ENCODE measurements at places on chromosomes 12 and 14. TPM values are rescaled to one million over a fixed set of nuclear protein-coding genes. Genes with fewer than 3 reads are reported as not detected.

DNA sequence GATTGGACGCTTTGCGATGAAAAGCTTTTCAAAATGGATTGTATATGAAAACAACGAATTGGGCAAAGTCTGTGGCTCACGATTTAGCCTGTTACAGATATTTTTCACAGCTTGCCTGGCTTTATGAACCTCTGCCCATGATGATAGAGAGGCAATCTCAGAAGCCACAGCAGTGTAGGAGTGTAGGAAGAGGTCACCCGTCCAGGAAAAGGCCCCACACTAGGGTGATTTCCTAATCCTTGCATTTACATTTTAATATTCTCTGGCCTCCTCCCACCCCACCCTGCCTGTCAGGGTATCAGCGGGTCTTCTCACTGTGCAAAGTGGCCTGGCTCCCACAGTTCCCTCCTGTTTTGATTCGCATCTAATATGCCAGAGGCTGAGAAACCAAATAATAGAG, 81.8 kb upstream of the FOXN3 start:
- DNase-seq: no peak

- no peak for DNase-seq
These were observed 380.1 kb downstream of the NOVA1 start for GRCh38 chr14:26217778-26218177.

DNA sequence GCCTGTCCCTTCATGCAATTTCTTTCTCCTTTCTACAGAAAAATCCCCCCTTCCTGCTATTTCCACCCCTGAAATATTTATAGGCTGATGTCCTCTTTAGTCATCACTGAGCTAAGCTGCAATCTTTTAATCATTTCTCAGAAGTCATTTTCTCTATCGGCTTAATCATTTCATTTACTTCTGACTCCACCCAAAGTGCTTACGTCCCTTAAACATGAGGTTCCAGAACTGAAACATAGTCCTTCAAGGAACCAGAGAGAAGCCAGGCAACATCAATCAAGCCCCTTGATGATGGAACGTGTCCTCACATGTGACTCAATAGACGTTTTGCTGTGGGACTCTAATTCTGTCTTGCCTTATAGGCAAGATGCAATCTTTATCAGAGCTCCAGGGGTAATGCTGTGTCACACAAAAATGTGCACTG, 148.7 kb upstream of the KRR1 start:
- DNase-seq: no peak

DNA sequence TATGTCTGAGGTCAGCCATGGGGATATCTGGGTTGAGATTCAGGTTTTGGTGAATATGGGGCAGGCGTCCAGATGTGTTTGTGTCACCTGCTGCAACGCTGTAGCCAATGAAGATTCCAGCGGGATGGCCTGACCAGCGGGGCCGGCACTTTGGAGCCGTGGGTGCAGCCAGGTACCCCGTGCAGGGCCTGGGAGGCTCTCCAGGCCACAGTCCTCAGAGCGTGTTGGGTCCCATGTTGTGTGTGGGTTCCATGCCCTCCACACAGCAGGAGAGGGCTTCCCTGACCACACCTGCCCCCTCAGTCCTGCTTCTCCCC, 2.8 kb upstream of the TEX22 start:
- no peak for DNase-seq

- DNase-seq: no peak
These were observed 12.0 kb upstream of the PRIMA1 start for GRCh38 chr14:93799989-93800921.

GRCh38 chr12:57343703-57344378, 87.0 kb downstream of the R3HDM2 start:
- no peak for DNase-seq

DNA sequence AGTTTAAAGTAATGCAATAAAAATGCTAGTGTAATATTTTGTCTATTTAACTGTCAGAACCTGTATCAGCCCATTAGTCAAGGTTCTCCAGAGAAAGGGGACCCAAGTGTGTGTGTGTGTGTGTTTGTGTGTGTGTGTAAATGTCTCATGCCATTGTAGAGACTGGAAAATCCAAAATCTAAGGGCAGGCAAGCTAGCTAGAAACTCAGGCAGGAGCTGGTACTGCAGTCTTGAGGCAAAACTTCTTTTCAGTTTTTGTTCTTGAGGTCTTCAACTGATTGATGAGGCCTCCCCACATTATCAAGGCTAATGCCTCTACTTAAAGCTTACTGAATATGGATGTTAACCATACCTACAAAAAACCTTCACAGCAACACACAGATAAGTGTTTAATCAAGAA, 126.7 kb downstream of the PRKD1 start:
- DNase-seq: no peak

- DNase-seq: peak; percentile 40
These were observed 84.1 kb downstream of the FGD4 start for GRCh38 chr12:32483499-32483898.

DNA sequence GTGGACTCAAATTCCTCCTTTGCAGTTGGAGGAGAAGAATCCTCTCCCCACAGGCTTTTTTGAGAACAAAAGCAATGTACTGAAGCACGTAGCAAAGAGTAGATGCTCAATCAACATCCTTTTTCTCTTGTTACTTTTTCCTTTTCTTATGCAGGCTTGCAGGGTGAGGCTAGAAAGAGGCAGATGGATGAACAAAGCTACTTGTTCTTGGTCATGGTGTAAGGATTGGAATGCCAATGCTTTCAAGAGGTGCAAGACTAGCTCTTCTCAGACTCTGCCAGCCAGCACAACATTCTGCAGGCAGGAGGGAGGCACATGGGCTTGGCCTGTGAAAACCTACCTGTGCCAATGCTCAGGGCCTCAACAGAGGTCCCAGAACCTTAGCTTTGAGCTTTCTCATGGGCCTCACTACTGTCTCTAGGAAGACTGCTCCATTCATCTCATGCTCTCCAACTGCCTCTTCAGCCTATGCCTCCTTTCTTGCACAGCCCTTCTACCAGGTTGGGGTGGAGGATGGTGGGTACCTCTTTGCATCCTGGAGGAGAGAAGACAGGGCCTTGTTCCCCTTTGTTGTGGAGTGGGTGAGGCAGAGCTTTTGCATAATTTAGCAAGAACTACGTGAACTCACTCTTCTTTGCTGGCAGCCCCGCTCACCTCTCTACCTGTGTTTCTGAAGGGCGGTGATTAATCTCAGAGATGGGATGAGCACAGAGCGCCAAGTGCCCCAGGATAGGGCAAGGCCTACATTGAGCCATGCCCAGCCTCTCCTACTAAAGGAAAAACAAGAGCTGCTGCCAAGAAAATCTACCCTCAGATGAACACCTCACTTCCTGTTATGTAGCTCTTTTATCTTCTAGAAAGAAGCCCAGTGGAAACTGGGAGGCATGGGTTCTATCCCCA, 1119.7 kb downstream of the VRK1 start:
- DNase-seq: no peak

- DNase-seq: no peak
These were observed 74.2 kb downstream of the PAPOLA start for GRCh38 chr14:96576359-96576758.

GRCh38 chr14:91614187-91614586, 104.1 kb upstream of the PPP4R3A start:
- DNase-seq: no peak

DNA sequence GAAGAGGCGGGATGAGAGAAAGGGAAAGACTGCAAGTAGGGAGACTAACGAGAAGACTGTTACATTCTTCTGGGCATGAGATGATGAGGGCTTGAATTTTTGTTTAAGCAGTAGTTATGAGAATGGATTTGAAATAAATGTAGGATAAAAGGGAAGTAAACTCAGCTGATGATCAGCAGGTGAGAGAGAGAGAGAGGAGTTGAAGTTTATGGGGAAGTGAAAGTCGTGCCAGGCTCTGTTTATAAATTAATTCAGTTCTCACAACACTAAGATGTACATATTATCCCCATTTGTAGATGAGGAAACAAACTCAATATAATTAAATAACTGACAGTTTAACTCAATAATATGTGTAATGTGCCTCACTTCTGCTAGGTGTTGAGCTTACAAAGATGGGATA, 170.0 kb upstream of the RMST start:
- no peak for DNase-seq

CLBA1 gene
- polyA plus RNA-seq: 12.5 TPM

All from lung (tissue), 17 donors.